ENCODE measurements at places on chromosomes 7 and 10. TPM values are rescaled to one million over a fixed set of nuclear protein-coding genes. Genes with fewer than 3 reads are reported as not detected.

- no peak for DNase-seq
Observed at GRCh38 chr7:4527988-4528636, 154.0 kb upstream of the FOXK1 start.

BCL7B gene
- 116 TPM for total RNA-seq

DGKB gene
- not detected for total RNA-seq

DNA sequence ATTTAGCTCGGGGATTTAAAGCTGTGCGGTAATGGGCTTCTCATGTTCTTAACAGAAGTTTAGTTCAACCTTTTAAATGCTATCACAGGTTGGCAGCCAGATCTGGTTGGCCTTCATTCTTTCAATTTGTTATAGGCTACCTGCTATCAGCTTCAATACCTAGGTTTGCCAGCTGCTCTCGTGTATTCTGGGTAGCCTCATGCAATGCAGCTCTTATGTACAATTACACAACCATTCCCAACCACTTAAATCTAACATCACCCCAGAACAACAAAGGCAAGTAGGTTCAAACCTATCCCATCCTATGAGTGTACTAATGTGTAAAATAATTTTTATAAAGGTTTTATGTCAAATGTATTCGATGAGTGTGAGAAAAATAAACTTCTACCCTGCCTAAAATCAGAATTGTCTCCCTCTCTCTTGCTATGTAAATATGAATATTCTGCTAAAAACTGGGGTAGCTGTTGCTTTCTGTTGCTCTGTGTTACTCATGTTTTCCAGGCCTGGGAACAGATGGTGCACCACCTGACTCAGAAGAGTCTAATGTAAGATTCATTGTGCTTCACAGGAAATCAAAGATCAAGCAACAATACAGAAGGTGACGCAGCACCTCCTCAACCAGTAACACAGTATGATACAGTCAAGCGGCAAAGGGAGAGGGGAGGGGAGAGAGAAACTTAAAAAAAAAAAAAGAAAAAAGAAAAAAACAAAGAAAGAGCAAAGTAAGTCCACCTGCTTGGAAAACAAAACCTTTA is 188.6 kb downstream of the ETV1 start:
- no peak for DNase-seq

GRCh38 chr7:44104860-44105771 is 971 bp downstream of the AEBP1 start:
- DNase-seq, result peak; percentile 8

GRCh38 chr7:3033136-3033535 is 10.5 kb downstream of the CARD11 start:
- DNase-seq, result no peak

GRCh38 chr10:61099756-61100155 is 155.8 kb upstream of the RHOBTB1 start:
- DNase-seq, result no peak

WIPF3 gene
- total RNA-seq, result 0.08 TPM

FIGNL1 gene
- total RNA-seq, result 9.8 TPM

OPALIN gene
- not detected for total RNA-seq

GRCh38 chr7:44769376-44769775 is 20.7 kb downstream of the ZMIZ2 start:
- no peak for DNase-seq

DNA sequence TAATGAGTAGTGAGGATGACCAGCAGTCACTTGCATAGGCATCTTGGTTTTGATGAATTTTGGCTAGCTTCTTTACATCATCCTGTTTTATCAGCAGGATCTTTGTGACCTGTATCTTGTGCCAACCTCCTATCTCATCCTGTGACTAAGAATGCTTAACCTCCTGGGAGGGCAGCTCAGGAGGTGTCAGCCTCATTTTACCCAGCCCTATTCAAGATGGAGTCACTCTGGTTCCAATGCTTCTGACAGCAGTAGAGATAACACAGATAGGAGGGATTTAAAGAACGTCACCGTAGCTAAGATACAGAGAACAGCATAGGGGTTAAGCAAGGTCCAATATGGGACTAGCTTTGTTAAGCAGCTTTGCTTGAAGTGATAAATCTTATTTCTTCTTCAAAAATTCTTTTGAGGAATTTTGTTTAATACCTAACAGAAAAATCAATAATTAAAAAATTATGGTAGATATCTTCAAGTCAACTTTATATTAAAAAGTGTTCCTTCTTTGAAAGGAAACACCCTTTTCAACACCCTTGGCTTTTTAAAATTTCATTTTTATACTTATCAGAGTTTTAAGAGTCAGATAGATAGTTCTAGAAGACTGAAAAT is 39.9 kb downstream of the TMEM229A start:
- no peak for DNase-seq

- no peak for DNase-seq
Observed at GRCh38 chr7:121163699-121164098, 165.1 kb upstream of the WNT16 start.
